ENCODE measurements at places on chromosomes 7 and 10. TPM values are rescaled to one million over a fixed set of nuclear protein-coding genes. Genes with fewer than 3 reads are reported as not detected.

GRCh38 chr7:74052628-74053027 is 24.7 kb downstream of the ELN start:
- DNase-seq, result no peak

DNA sequence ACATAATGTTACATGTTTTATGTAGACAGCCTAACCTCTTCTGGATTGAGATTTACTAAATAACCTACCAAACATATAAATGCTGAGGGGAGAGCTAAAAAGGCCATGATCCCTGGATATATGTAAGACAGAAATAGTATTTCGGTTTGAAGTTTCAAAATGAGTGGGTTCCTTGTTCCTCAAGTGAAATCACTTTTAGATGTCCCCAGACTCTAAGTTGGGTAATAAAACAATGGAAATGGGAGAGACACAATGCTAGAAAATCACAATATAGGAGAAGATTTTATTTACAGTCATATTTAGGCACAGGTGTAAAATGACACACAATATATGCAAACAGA is 56.5 kb downstream of the SHTN1 start:
- no peak for DNase-seq

DNA sequence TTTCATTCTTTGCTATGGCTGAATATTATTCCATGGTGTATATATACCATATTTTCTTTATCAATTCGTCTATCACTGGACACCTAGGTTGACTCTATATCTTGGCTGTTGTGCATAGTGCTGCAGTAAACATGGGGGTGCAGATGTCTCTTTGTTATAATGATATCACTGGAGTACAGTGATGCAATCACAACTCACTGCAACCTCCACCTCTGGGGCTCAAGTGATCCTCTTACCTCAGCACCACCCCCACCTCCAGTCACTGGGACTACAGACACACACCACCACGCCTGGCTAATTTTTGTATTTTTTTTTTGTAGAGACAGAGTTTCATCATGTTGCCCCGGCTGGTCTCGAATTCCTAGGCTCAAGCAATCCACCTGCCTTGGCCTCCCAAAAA is 15.6 kb downstream of the KLHL7 start:
- DNase-seq, result no peak

The CUL1 gene
- 61.2 TPM for polyA plus RNA-seq

The ARMC3 gene
- polyA plus RNA-seq, result 9.0 TPM

DNA sequence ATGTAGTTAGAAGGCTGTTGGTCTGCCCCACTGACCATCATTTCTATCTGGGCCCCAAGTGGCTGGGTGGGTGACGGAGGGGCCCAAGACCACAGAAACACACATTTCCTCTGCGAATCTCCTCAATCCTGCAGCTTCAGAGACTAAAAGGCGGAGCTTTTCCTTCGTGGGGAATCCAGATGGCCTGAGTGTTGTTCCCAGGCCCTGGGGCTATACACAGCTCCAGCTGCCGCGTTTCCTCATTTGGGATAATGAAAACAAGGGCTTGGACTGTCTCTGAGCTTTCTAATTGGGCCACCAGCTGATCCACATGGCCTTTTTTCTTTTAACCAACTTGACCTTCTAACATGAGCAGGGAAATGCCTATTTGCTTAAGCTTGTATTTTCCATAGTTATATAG is 339.9 kb downstream of the CXCL12 start:
- DNase-seq, result no peak

DNA sequence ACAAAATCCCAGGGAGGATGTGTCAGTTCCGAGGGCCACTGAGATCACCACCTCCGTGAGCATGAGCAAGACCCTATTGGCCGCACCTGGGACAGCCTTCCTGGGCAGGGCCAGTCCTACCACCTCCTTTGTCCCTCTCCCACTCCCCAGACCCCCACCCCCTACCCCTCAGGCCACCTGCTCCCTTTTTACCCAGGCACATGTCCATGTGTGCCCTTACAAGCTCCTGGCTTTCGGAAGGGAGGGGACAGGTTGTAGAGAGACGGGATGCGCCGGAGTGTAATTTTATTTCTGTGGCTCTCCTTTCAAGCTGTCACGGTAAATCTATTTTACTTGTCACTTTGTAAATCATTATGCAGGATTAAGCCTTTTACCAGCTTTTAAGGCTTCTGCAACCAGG is 20.9 kb downstream of the ZMIZ1 start:
- no peak for DNase-seq

GRCh38 chr10:15715619-15716227 is 4.0 kb downstream of the ITGA8 start:
- DNase-seq, result no peak

DNA sequence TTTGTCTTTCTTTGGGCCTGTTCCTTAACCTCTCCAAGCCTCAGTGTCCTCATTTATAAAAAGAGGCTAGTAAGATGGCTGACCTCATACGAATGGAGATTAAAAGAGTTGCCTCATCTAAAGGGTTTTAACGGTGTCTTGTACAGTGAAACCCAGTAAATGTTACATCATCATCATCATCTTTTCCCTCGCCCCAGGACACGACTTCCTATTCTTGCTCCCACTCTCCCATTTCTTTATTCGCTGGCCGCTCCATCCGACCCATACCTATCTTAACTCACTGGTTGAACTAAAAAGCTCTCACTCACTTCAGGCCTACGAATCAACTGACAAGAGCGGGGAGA is 554 bp downstream of the FRA10AC1 start:
- DNase-seq, result no peak

GRCh38 chr7:1755783-1756625 is 85.9 kb downstream of the ELFN1 start:
- DNase-seq, result no peak

DNA sequence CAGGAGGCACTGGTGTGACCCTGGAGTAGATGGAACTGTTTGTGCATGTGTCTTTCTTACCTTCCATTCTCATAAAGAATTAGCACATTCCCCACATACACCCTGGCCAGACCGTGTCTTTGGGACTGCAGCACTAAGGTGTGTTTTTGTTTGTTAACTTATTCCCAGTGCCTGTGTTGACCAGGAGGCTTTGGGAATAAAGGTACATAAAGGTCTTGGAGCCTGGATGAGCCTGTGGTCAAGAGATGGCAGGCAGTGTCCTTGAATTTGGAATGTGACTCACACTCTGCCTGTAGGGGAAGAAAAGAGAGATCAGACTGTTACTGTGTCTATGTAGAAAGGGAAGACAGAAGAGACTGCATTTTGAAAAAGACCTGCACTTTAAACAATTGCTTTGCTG is 137.6 kb downstream of the LYZL1 start:
- no peak for DNase-seq

DNA sequence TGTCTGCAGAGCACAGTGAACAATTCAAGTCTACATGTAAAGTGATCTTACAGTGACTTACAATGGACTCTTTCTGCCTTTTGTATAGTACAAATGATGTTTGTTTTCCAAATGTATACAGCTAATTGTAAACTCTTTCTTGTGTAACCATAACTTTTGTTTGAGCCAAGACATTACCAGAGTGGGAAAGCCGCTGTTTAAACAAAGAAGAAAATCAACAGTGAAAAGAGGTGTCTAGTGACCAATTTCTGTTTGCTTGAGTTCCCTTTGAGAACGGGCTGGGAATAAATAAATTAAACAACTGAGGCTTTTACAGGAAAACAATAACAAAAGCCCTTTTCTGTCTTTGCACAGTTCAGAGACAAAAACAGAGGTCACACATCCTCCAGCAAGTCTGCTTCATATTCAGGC is 1163.4 kb downstream of the CNTNAP2 start:
- DNase-seq, result no peak

GRCh38 chr7:35285799-35286198 is 31.9 kb upstream of the TBX20 start:
- DNase-seq, result no peak

DNA sequence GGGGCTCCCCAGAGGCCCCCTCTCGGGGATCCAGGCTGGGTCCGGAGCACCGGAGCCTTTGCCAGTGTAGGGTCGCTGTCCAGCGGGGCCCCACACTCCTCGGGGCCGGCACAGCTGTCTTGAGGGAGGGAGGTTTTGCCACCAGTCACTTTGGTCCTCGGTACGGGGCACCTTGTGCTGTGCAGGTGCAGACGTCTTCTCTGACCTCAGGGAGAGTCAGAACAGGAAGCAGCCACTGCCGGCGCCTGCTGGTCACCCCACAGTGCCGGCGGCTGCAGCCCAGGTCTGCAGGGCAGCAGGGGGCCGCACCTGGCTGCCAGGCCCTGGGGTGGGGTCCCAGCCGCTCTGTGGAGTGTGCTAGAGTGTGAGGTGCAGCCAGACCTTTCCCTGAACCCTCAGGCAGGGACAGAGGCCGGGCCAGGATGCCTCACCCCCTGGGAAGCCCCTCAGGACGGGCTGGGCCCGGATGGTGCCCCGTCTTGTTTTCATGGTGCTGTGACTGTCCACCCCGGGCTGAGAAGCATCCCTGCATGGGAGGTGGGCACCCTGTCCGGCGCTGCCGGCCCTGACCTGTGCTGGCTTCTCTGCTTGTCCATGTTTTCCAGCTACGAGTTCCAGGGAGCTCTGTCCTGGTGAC is 8.2 kb downstream of the MAFK start:
- DNase-seq, result no peak

GRCh38 chr7:15239801-15240200 is 322.0 kb downstream of the AGMO start:
- DNase-seq, result no peak

The CTTNBP2 gene
- 20.1 TPM for polyA plus RNA-seq

GRCh38 chr10:62917475-62918238 is 101.5 kb upstream of the EGR2 start:
- no peak for DNase-seq

The FAM237B gene
- 0.22 TPM for polyA plus RNA-seq

- DNase-seq, result no peak
Observed at GRCh38 chr10:23543691-23544380, 105.0 kb downstream of the OTUD1 start.
